ENCODE measurements at places on chromosomes 3 and 15.

DNA sequence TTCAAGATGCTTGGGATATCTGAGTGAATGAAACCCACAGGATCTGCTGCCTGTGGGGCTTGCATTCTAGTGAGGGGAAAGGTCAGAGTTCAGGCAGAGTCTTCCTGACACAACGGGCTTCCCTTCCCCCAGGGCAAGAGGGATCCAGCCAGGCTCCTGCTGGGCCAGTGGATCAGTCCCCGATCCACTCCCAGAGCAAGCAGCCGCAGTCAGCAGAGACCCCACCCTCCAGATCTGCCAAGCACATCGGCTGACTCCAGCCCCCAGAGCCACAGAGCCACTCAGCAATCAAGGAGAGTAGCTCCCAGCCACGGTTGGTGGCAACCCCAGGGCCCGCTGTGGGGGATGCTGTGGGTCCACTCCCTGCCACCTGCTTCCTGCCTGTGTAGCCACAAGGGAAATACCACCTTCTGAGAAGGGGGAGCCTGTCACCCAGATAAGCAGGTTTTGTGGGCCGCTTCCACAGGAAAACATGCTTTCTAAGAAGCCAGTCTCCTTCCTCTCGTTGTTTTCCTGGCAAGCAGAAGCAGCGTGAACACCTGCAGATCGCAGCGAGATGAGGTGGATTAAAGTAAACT lies 44.9 kb downstream of the CPN2 start:
- DNase-seq: peak; percentile 28

- no peak for DNase-seq
Measured at GRCh38 chr3:49611719-49612118, 57.4 kb downstream of the BSN start.

GRCh38 chr3:153602801-153603200 lies 440.8 kb downstream of the RAP2B start:
- DNase-seq: no peak

DNA sequence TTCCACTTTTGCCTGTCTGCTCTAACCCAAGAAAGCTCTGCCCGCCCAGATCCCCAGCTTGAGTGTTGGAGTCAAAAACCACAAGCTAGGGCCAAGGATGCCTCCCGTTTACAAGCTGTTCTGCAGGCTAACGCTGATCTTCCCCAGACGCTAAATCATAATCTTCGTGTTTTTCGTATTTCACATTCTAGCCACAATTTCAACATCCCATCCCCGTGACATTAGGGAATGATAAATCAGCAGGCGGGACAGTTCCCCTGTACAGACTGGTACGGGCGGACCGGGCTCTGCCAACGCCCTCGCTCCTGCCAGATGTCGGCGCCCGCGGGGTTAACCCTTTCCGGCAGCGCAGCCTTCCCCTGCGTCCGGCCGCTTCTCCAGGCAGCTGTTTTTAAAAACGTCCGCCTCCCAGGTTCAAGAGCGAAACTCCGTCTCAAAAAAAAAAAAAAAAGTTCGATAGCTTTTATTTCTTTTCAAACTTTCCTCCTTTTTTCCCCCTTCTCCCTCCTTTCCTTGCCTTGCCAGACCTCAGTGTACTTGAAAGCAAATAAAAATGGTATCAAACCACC lies 81.0 kb upstream of the BNC1 start:
- DNase-seq: no peak

DNA sequence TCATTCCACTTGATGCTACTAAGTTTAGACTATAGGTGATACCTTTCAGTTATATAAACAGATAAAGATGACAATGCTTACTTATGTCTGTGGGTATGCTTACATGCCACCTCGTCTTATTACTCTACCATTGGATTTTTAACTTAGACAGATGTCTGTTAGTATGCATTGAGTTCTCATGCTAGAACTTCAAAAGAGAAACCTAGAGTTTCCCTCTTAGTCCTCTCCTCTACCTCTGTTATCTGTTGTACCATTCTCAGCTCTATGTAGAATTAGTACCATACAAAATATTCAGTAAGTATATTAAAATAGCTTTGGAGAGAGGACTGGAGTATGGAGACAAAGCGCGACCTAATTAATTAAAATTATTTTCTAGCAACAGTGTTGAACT lies 111.3 kb downstream of the BBX start:
- DNase-seq: no peak

GRCh38 chr3:127762077-127762786 lies 60.1 kb downstream of the MGLL start:
- no peak for DNase-seq

DNA sequence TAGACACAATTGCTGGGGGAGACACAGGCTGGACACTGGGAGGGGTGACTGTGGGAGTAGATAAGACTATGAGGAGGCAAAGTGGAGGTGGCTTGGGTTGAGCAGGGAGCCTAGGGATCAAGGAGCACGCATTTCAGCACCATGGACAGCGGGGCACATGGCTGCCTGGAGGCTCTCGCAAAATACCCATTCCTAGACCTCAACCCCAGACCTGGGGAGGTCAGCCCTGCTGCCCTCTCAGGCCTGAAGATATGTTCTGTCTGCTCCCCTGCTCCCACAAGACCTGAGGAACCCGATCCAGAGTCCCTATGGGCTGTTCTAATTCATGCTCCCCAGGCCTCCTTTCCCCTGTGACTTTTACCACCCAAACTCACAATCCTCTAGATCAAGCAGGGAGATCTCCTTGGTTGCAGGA lies 16.0 kb upstream of the CPEB1 start:
- no peak for DNase-seq

- no peak for DNase-seq
Measured at GRCh38 chr15:59570315-59570714, 41.3 kb upstream of the GCNT3 start.

- DNase-seq: no peak
Measured at GRCh38 chr15:78368651-78369050, 28.5 kb downstream of the CRABP1 start.

- no peak for DNase-seq
Measured at GRCh38 chr15:64180235-64180824, 17.5 kb upstream of the PPIB start.

DNA sequence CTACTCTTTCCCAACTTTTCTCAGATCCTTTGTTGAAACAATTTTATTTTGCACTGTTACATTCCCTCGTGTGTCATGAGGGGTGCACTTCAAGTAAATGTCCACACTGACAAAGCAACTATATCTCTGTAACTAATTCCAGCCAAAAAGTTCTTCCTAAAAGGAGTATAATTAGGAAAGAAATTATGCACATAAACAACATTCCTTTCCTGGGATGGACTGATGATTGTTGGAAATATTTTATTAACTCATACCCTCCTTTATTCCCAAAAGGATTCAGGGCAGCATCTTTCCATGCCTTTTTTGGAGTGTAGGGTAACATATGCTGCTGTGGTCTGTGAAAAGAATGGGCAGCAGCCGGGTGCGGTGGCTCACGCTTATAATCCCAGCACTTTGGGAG lies 426.1 kb upstream of the THBS1 start:
- DNase-seq: no peak

- no peak for DNase-seq
Measured at GRCh38 chr3:18049096-18049495, 306.7 kb upstream of the TBC1D5 start.

DNA sequence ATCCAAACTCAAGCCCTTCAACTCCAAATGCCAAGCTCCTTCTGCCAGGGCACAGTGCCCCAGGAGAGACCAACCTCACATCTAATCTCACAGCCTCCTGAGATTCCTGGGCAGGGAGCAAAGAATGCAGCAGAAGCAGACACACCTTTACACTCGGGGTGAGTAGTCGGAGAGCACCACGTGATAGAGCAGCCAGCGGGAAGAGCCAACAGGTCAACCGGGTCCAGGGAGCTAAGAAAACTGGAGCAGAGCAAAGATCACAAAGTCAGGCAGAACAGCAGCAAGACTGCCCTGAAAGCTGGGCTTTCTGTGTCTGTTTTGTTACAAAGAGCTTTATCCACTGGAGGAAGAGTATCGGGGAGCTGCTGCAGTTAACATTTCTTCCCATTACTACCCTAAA lies 4.2 kb downstream of the B3GALNT1 start:
- DNase-seq: no peak

DNA sequence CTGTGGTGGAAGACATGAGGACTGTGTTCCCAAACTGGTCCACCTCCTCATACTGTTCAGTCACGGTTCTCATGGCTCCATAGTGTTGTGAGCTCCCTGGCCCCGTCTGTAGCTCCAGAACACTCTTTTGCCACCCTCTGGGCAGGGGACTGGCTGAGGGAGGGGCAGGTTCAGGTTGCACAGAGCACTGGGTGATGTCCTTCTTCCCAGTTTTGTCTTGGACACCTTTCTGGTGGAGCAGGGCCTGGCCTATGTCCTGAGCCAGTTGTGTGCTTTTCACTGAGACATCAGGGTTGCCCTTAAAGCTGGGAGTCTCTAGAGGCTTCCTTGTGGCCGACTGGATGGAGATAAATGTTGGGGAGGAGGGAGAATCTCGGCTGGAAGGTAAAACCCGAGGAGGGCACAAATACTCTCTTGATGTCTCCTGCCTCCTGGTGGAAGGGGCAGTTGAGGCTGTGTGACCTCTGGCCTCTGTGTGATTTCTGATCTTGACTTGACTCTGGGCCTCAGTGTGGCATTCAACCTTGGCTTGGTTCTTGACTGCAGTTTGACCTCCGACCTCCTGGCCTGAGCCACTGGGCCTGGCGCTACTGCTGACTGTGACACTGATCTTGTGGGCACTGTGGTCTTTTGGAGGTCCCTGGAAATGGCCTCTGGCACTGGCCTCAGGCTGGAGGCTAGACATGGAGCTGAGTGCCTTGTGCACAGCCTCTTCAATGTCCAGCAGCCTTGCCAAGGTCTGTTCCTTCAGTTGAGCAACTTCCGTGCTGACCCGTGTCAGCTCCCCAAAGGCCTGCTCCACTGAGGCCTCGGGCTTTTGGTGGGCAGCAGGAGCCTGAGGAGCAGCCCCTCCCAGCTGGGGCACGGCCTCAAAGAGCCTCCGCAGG lies 8.1 kb downstream of the XIRP1 start:
- DNase-seq: no peak

DNA sequence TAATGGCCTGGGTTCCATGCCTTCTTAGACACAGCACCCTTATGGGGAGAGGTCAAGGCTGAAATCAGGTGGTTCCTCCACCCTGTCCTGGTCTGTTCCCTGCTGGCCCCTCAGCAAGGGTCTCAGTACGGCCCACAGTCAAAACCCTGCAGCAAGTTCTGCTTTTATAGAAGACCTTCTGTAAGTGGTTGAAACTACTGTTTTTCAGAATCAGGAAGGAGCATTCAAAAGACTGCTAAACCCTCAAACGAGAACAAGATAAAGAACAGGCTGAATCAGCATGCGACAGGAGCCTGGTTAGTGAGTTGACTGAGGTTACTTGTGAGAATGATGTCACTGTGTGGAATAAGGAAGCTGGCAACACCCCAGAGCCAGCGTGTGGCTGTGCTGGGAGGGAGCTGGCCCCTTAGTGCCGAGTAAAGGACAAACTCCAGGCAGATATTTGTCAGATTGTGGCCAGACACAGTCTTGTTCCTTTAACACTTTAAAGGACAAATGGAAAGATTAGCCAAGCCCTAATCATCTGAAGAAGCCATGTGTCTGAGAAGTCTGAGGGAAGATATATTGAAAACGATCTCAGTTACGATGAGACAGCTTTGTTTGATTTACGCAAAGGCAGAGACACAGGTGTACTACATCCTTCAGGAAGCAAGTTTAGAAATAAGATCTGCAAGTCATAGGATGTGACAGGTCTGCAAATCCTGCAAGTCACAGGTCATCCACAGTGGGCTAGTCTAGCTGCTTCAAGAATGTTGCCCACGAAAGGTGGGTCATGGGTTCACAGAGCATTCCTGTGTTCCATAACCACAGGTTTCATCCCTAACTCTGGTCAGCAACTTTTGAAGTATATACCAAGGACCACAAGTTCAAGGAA lies 54.0 kb downstream of the B3GNT5 start:
- DNase-seq: peak; percentile 20

DNA sequence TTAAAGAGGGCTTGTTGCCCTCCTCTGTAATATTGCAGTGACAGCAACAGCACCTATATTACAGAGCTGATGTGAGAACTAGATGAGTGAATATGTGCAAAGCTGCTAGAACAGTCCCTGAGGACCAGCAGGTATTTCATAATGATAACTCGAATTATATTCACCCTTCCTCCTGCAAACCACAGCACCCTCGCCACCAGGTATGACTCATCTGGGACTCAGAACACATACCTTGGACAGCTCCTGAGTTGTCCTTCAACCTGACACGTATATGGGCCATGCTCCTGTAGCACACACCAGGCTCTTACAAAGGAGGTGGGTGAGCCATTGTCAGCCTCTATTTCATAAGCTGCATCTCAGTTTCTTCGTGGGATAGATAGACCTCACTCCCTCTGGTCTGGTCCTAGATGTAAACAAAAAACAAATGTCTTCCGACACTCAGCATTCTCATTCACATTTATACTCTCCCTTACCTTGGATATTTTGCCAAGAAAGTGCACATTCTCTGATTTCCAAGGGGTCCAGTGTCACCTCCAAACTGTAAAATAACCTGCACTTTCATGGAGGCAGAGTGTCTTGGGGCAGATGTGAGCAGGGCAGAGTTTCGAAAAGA lies 124.5 kb downstream of the TLE3 start:
- no peak for DNase-seq

DNA sequence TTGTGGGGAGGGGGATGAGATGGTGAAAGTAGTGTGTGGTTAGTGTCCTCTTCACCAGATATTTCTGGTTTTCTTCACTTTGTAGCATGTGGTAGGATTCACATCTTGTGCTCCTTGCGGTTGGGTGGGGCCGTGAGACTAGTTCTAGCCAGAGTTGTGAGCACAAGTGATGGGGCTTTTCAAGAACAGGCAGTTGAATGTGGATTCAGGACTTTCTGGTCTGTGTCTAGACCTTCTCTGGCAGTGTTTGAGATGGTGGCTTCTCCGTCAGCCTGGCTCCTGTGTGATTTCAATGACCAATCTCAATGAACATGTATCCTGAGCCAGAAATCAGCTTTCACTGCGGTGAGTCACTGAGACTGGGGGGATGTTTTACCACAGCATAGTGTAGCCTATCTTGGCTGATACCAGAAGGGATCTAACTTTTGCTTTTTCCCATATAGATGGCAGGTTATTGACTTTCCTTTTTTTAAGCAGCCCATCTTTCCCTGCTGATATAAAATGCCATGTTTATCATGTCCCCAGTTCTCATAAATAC lies 82.6 kb downstream of the RPLP1 start:
- no peak for DNase-seq

DNA sequence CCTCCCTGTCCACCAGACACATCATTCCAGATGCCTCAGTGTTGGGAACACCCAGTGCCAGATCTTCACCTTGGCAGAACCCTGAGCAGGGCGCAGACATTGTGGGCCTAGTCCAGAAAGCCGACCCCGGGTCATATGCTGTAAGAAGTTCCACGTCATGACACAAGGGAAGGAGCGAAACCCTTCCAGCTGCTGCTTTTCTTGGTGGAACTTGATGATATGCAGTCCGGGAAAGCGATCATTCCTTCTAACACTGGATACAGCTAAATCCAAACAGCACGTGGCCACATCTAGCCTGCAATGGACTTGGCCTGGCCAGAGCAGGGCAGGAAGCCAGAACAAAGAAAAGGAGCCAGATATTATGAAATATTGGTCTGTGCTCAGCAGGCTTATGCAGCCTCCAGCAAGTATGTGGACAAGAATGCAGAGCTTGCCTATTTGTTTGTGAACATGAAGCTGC lies 22.0 kb downstream of the GASK1A start:
- DNase-seq: no peak
